ENCODE measurements at places on chromosomes 3 and 15. TPM values are rescaled to one million over a fixed set of nuclear protein-coding genes. Genes with fewer than 3 reads are reported as not detected.

The GOLGA8T gene
- total RNA-seq = 0.53 TPM

DNA sequence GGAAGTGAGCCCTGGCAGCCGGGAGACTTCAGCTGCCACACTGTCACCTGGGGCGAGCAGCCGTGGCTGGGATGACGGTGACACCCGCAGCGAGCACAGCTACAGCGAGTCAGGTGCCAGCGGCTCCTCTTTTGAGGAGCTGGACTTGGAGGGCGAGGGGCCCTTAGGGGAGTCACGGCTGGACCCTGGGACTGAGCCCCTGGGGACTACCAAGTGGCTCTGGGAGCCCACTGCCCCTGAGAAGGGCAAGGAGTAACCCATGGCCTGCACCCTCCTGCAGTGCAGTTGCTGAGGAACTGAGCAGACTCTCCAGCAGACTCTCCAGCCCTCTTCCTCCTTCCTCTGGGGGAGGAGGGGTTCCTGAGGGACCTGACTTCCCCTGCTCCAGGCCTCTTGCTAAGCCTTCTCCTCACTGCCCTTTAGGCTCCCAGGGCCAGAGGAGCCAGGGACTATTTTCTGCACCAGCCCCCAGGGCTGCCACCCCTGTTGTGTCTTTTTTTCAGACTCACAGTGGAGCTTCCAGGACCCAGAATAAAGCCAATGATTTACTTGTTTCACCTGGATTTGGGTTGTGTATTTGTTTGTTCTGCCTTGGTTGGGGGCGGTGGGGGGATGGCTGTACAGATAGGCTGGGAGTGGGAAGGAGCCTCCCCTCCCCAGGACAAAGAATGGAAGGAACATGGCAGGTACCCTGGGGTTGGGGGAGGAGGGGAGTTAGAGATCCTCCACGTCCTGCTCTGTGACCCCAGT is 2.9 kb upstream of the GRM2 start:
- H3K27ac ChIP-seq = no peak overlapping the region
- H3K4me1 ChIP-seq = no peaks in the 10 kb centered on the region
- DNase-seq = no peak
- H3K36me3 ChIP-seq = peaks cover 3% of the 10 kb centered on the region
- H3K27me3 ChIP-seq = peaks cover 17% of the 10 kb centered on the region
- H3K4me3 ChIP-seq = no peak overlapping the region

GRCh38 chr3:117746066-117746465 is 1036.5 kb downstream of the TUSC7 start:
- H3K4me1 ChIP-seq = no peaks in the 10 kb centered on the region
- no peak overlapping the region for H3K27ac ChIP-seq
- DNase-seq = no peak
- H3K4me3 ChIP-seq = no peak overlapping the region
- H3K27me3 ChIP-seq = no peaks in the 10 kb centered on the region

- H3K27me3 ChIP-seq = no peaks in the 10 kb centered on the region
- H3K36me3 ChIP-seq = no peaks in the 10 kb centered on the region
- H3K4me1 ChIP-seq = no peaks in the 10 kb centered on the region
- no peak overlapping the region for H3K27ac ChIP-seq
- DNase-seq = peak; percentile 68
Measured at GRCh38 chr3:186261638-186262037, 100.4 kb downstream of the DGKG start.

The TMEM45A gene
- 10.1 TPM for total RNA-seq

- H3K27me3 ChIP-seq = no peaks in the 10 kb centered on the region
- H3K27ac ChIP-seq = no peak overlapping the region
- no peak for DNase-seq
- H3K4me3 ChIP-seq = no peak overlapping the region
Measured at GRCh38 chr15:97686324-97686723, 274.2 kb upstream of the ARRDC4 start.

DNA sequence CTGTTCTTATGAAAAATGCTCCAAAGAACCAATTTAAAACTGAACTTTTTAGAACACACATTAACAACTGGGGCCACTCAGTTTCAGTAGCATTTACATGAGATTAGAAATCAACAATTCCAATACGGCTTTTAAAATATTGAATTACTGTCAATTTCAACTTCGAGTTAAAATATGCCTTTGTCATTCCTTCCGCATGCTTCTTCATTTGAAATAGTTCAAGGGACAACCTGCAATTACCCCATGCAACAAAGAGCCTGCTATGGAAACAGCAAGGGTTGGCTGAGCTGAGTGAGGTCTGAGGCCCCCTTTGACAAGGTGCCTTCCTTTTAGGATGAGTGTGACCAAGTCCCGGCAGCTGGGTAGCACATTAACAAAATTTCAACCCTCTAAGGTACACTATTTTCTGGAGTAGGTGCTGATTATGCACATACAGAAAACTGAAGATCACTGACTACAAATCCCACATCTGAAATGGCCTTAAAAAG is 11.6 kb downstream of the PDCD10 start:
- no peak for DNase-seq
- H3K4me3 ChIP-seq = no peak overlapping the region
- no peak overlapping the region for H3K27ac ChIP-seq
- H3K4me1 ChIP-seq = no peaks in the 10 kb centered on the region
- H3K27me3 ChIP-seq = no peaks in the 10 kb centered on the region
- H3K36me3 ChIP-seq = peaks cover 23% of the 10 kb centered on the region

The FBN1 gene
- 4.9 TPM for total RNA-seq

DNA sequence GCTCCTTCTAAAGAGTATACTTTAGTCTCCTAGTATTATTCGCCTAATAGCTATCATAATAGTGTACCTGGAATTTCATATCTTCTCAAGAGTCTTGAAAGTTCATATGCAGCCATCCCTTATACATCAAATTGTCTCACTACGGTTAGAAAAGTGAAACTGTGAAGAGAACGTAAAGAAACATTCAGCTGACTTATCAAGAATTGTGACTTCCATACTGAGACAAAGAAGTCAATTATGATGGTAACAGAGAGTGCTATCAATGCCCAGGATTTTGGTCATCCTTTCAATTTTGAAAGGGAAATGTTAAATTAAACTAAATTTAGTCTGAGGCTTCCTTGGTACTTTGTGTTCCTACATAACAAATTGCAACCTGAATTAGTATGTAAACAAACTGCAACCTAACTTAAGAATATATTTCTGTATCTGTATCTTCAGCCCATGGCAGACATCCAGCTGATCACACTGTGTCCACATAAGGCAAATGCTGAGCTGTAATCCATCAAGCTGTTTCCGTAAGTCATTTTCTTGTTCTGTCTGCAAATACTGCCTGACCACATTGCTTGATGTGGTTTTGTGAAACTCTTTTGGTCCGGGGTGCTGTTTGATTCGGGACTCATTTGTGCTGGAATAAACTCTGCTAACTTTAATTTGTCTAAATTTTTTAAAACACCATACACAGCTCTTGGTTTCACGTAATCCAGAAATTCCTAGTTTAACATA is 469.6 kb downstream of the SI start:
- no peaks in the 10 kb centered on the region for H3K27me3 ChIP-seq
- H3K27ac ChIP-seq = no peak overlapping the region
- H3K4me3 ChIP-seq = no peak overlapping the region
- no peaks in the 10 kb centered on the region for H3K36me3 ChIP-seq
- no peaks in the 10 kb centered on the region for H3K4me1 ChIP-seq

The PLCH1 gene
- 17.8 TPM for total RNA-seq

The SI gene
- not detected for total RNA-seq

GRCh38 chr3:20185331-20185678 is 701 bp downstream of the SGO1 start:
- H3K36me3 ChIP-seq = peaks cover 10% of the 10 kb centered on the region
- no peak for DNase-seq
- H3K27ac ChIP-seq = peak overlapping the region; percentile 40

DNA sequence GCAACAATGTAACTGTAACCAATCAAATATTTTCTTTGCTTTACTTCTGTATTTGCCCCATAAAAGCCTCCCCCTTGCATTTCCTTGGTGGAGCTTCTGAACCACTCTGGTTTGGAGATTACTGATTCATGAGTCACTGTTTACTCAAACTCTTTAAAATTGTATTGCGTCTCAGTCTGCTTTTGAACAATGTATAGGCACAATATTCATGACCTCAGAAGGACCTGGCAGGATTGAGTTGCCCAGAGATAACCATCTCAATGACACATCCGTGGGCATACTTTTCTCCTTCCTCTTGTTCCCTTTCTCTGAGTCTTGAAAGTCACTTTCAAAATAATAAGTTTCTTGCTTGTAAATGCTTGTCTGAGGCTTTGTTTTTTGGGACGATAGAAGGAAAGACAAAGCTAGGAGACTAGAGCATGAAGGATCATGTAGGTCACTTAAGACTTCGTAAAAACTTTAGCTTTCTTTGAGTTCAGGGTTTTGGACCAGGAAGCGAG is 57.1 kb upstream of the POU1F1 start:
- no peak overlapping the region for H3K27ac ChIP-seq
- no peaks in the 10 kb centered on the region for H3K27me3 ChIP-seq
- no peak overlapping the region for H3K4me3 ChIP-seq

GRCh38 chr3:160133757-160134156 is 91.5 kb upstream of the C3orf80 start:
- no peak overlapping the region for H3K27ac ChIP-seq
- H3K36me3 ChIP-seq = no peaks in the 10 kb centered on the region
- peak; percentile 68 for DNase-seq
- H3K27me3 ChIP-seq = no peaks in the 10 kb centered on the region
- H3K4me3 ChIP-seq = no peak overlapping the region

DNA sequence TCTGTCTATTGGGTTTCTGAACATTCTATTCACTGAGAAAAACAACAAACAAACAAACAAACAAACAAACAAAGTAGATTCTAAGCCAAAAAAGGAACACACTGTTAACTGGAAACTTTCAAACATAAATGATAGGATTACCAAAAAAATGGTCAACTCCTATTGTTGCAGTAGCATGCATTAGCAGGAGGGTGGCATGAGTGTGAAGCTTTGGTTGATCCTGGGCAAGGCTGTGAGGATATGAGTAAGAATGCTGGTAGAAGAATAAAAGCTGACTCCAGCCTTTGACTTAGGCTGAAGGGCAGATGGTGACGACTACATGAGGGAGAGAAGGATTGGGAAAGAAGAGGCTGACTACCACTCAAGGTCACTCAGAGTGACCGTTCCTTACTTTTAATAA is 810.3 kb downstream of the VGLL3 start:
- no peak overlapping the region for H3K4me3 ChIP-seq
- H3K27ac ChIP-seq = no peak overlapping the region

The THRB gene
- total RNA-seq = 8.6 TPM

The PRKAR2A gene
- 38.7 TPM for total RNA-seq

The ZNF660 gene
- total RNA-seq = 16.4 TPM

DNA sequence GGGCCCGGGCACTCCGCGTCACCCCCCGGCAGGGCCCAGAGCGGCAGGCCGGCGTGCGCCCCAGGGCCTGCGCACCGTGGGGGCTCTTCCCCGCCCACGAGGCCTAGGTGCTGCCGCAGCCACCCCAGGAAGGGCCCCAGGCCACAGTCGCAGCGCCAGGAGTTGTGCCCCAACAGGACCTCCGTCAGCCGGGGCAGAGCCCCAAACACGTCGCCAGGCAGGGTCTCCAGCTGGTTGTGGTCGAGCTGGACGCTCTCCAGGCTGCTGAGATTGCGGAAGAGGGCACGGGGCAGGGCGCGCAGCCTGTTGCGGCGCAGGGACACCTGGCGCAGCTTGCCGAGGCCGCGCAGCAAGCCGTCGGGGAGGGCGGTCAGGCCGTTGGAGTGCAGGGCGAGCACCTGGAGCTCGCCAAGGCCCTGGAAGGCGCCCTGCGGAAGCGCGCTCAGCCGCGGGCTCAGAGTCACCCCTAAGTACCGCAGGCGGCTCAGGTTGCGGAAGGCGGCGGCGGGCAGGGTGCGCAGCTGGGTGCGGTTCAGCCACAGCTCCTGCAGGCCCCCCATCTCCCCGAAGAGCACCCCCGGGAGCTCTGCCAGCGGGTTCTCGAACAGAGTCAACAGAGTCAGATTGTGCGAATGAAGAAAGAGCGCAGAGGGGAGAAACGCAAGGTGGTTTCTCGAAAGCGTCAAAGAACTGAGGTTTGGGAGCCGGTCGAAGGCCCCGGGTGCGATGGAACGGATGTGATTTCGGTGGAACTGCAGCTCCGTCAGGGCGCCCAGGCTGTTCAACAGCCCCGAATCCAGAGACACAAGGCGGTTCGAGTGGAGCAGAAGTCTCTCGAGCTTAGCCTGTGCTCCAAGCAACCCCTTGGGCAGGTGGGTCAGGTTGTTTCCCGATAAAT is 2.0 kb downstream of the GP5 start:
- H3K27me3 ChIP-seq = peaks cover 16% of the 10 kb centered on the region
- no peak overlapping the region for H3K4me3 ChIP-seq
- H3K4me1 ChIP-seq = peaks cover 2% of the 10 kb centered on the region
- no peak overlapping the region for H3K27ac ChIP-seq
- peak; percentile 66 for DNase-seq

DNA sequence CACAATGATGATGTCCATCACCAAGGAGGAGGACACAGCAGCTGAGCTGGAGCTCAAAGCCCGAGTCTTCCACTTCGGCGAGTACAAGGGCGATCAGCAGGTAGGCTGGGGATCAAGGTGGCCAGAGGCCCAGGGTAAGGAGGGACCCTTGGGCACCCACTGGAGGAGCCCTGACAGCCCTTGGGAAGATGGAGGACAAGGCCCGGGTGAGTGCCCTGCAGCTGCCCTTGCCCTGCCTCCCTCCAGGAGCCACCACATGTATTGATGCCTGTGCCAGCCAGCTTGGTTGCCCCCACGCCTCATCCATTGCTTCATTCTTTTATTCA is 38.4 kb downstream of the CFAP100 start:
- H3K27ac ChIP-seq = no peak overlapping the region
- DNase-seq = peak; percentile 14
- peaks cover 18% of the 10 kb centered on the region for H3K36me3 ChIP-seq
- H3K4me3 ChIP-seq = no peak overlapping the region

DNA sequence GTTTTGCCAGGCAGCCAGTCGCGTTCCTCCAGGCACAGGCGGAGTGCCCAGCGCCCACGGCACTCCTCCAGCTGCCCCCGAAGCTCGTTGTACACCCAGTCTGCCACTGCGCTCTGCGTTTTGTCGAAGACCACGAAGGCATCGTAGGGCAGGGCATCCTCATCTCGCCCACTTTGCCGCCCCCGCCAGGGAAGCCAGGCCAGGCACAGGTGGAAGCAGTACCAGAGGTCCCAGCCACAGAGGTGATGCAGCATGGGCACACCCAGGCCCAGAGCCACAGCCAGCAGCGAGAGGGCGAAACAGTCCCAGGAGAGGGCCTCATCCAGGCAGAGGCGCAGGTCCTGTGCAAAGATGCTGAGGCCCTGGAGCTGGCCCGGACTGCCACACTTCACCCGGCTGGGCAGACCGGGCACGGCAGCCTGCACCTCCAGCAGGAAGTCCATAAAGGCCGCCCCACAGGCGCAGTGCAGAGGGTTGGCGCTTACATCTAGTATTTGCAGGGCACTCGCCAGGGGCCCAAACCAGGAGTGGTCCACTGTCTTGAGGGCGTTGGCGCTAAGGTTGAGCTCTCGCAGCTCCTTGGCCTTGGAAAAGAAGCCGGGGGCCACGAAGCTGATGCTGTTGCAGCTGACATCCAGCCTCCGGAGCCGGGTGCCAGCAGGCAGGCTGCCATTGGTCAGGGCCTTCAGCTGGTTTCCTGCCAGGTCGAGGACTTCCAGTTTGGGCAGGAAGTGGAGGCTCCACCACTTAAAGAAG is 3.7 kb downstream of the TLR9 start:
- H3K27ac ChIP-seq = no peak overlapping the region
- no peaks in the 10 kb centered on the region for H3K36me3 ChIP-seq
- DNase-seq = peak; percentile 24
- H3K4me3 ChIP-seq = no peak overlapping the region
- no peaks in the 10 kb centered on the region for H3K27me3 ChIP-seq

Data from H9 (cell line).